ENCODE measurements at places on chromosomes 5 and 9.

GRCh38 chr5:151181818-151182523 is 24.4 kb upstream of the ANXA6 start:
- no peak for DNase-seq

DNA sequence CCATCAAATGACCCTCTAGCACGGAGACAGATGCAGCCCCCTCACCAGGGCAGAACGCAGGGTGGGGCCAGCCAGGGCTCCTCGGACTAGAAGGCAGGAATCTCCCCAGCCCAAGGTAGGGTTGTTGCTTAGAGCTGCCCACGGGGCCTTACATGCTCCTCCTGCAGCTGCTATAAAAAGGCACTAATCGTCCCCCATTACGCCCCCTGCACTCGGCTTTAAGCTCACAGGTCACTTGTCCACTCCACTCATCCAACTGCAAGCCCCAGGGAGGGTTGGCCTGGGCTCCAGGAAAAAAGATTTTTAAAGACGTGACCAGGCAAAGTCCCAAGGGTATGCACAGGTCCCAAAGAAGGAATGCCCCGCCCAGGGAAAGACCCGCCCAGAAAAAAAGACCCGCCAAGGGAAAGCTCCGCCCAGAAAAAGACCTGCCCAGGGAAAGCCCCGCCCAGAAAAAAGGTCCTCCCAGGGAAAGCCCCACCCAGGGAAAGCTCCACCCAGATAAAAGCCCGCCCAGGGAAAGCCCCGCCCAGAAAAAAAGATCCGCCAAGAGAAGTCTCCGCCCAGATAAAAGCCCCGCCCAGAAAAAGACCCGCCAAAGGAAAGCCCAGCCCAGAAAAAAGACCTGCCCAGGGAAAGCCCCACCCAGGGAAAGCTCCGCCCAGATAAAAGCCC is 11.1 kb downstream of the GRIN1 start:
- DNase-seq, result no peak

GRCh38 chr9:22332202-22332601 is 114.4 kb upstream of the DMRTA1 start:
- DNase-seq, result no peak

DNA sequence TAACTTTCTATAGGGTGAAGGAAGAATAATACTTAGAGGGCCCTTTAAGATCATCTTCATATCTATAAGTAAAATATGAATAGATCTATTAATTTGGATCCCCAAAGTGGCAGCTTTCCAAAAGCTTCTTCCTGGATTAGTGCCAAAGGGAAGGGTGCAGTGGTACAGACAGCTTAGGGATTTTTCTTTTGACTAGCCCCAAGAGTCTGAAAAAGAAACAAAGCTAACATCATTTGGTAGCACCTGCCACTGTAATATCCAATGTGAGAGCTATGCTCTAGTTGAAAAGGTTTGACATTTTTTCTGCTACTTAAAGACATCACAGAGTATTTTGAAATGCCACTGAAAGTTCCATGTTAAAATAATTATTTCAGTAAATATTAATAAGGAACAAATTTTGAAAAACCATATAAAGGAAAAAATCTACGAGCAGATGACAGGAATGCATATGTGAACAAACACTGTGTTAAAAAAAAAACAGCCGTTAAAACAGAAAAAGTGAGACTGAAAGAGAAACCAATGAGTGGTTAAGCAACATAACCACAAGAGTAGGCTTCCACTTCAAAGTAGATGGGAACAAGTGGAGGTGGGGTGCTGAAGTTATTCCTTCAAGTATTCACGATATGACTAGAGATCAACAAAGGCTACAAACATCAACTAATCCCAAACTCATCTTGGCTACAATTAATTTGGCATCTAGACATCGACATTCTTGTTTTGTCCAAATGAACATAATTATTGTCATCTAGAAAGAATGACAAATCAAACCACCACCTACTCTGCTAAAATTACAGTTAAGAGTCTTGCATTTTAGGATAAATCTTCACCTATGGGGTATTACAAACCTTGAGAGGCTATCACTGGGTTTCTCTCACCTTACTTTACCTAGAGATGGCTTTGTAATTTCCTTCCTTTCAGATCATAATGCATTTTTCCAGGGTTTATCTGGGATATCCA is 137.5 kb downstream of the CPLANE1 start:
- DNase-seq, result no peak

- peak; percentile 55 for DNase-seq
These were observed 4.0 kb upstream of the PCDHGA1 start for GRCh38 chr5:141326088-141326854.

GRCh38 chr5:6264394-6264793 is 114.0 kb downstream of the MED10 start:
- no peak for DNase-seq

DNA sequence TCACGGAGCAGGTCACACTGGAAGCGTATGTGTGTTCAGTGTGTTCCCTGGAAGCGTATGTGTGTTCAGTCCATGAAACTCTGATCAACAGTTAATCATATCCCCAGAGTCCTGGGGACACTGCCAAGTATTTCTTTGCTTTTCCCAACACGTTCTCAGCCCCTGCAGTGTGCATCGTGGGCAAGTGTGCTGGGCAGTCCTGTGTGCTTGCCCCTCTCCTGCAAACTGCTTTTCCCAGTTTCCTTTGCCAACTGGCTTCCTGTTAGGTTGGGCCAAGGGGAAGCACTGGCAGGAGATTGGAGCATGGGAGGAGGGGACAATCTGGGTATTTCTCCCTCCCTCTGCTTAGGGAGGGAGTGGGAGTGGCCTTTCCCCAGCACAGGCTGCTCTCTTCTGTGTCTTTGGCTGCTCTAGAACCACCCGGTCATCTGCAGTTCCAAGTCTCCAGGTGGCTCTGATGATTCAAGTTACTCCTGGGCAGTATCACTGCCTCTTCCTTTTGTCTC is 36.8 kb upstream of the NEK6 start:
- no peak for DNase-seq

DNA sequence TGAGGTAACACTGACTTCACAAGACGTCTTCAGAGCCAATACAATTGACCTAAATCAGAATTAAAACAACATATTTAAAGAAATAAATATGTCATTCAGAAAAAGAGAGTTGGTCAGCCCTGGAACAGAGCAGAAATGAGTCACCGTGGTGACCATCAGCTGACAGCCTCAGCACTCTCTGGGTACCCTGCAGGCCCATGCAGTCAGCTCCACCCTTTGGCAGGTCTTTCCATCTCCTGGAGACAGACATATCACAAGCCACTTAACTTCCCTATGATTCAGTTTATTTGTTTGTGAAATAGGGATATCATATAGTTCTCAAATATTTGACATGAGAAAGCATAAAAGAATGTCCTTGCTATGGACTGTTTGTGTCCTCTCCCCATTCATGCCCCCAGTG is 151.6 kb upstream of the MEF2C start:
- DNase-seq, result no peak

GRCh38 chr5:57931807-57932206 is 449.2 kb upstream of the ACTBL2 start:
- DNase-seq, result no peak

GRCh38 chr9:95104581-95104960 is 212.9 kb downstream of the FANCC start:
- no peak for DNase-seq

DNA sequence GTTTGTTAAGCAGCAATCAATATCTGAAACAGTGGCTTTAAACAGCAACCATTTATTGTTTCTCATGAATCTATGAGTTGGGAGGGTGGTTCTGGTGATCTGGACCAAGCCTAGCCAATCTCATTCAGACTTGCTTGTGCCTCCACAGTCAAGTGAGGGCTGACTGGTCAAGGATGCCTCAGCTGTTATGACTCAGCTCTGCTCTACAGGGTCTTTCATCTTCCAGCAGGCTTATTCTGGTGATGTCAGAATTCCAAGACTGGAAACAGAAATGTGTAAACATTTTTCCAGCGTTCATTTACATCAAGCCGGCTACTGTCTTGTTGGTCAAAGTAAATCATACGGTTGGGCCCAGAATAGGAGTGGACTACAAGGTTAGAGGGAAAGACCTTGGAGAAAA is 2.5 kb upstream of the PIP5K1B start:
- DNase-seq, result peak; percentile 29
